GM18507 (cell line): ENCODE measurements at places on chromosomes 1 and 21.

GRCh38 chr1:119689511-119689910, 22.2 kb upstream of the PHGDH start:
- no peak for DNase-seq

- DNase-seq = no peak
Measured at GRCh38 chr1:230679192-230679591, 34.7 kb downstream of the AGT start.

DNA sequence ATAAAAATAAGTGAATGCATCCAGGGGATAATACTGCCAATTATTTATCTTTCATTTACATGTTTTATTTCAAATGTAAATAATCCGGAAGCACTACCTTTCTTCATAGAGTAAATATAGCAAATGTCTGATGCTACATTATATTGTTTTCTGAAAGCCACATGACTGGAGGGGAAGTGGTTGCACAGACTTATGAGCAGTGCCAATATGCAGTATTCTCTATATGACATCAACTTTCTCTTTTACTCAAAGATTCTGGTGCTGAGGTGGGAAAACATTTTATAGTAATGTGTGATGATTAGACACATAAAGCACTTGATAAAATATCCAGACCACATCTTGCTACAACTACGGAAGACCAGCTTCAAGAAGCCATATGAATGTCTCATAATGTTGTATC, 314.7 kb downstream of the NEGR1 start:
- no peak for DNase-seq

DNA sequence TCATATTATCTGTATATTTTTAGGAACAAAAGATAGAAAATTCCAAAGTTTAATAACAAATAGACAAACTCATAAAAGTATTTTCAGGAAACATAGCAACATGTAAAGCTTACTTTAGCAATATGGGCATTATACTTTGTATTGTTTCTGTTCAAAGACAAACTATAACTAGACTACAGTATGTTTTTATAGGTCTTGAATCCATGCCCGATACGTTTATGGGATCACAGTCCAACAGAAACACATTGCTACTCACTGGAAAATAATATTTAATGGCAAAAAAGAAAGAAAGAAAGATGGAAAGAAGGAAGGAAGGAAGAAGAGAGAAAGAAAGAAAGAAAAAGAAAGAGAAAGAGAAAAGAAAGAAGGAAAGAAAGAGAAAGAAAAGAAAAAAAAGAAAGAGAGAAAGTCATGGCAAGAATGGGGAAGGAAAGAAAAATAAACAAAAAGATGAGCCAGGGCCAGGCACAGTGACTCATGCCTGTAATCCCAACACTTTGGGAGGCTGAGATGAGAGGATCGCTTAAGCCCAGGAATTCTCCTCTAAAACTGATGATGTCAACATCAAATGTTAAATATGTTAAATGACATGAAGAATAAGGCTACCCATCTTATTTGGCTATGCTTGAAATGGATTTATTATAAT, 32.7 kb downstream of the TM2D1 start:
- DNase-seq = no peak

DNA sequence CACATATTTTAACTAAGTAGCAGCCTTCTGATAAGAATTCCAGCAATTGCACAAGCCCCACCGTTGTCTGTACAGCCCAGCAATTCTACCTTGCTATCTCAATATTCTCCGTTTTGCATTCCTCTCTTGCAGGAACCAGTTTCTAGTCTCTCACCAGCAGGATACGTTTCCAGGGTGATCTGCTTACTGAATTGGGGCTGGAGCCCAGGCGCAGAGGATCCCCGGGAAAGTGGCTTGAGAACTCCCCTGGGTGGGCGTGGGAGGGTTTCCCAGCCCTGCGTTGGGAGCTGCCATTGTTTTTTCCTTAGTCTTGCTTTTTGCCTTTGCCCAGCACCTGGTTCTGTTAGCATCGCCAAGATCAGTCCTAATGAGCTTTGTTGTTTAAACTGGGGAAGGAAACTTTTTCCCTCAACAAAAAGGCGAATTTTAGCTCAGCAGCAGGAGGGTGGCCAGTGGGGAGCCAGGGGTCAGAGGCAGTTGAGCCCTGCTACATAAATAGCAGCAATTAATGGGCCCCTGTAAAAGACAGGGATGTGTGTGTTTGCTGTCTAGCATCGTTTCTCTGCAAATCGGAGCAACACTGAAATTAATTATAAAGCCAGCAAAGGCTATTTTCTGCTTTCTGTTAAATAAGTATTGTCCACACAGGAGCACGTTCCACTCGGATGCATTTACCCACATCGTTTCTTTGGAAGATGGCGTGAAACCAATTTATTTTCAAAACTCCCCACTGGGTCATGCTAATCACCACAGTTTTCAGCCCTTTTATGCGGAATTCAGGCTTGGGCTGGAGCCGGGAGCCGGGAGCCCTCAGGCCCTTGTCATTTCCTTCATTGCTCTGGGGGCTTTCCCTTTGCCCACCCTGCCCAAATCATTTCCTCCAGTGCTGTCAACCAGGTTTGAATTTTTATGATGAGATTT, 36.6 kb downstream of the HUNK start:
- no peak for DNase-seq

GRCh38 chr21:31317688-31318087, 26.4 kb downstream of the TIAM1 start:
- no peak for DNase-seq

- no peak for DNase-seq
Measured at GRCh38 chr1:29912425-29912824, 676.1 kb downstream of the PTPRU start.

DNA sequence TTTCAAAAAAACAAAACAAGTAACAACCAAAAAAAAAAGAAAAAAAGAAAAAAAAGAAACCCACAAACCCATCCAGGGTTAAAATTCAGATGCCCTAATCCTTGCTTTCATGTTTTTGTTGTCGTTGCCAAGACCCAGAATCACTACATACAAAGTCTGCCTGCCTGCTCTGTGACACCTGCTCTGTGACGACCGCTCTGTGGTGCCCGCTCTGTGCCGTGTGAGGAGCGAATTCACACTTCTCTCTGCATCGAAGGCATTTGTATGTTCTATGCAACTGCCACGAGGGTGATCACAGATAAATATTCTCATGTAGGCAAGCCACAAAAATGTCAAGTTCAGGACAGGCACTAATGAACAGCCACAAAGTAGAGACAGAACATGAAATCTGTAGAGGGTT, 178.6 kb downstream of the SLC45A1 start:
- DNase-seq = no peak

DNA sequence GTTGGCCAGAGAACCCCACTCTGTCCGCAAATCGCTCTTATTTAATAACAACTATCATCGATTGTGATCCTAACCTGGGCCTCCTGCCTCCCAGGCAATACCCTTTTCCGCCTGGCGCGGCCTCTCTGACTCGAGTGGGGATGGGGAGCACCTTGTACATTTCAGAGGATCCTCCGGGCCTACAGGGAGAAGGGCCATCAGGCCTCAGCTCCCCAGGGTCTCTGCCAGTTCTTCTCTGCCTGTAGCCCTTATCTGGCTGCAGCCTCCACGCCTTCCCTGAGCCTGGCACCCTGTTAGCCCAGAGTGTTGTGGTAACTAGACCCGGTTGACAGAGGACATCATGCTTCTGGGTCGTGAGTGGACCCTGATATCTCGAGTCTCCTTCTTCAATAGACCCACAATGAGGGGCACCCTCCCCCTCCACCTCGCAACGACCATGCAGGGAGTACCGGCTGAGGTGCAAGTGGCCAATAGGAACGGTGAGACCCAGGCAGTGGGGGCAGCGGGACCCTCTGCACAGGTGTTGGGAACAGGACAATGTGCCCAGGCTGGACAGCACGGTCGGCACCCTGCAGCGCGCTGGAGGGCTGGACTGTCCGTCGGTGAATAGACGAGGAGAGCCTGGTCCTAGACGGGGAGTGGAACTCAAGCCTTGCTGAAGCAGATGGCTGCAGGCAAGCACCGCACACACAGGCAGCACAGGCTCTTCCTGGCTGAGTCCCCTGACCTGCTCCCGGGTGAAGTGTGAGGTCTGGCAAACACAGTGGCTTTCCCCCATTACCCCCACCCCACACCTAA, 7.1 kb upstream of the CRYBG2 start:
- DNase-seq = no peak

DNA sequence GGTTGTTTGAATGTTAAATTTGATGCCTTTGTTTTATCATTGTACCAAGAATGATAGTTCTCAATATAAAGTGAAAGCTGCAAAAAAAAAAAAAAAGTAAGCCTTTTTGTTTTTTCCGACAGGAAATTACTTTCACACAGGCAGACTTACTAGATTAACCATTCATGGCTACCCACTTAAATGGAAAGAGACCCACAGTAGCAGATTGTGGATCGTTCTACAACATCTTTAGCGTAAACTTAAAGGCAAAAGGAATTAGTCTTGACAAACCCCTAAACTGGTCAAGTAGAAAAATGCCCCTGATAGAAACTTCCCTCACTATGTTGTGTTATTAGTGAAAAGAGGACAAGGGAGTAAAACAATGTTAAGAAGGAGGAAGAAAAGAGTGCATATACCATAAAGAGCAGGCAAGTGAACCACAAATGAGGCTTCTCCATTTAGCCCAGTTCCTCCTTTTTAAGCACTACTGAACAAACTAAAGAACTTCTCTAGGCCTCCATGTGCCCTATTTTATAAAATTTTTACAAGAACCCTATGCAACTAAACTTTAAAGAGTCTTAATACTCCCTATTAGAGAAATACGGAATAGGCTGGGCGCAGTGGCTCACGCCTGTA, 1560.3 kb downstream of the MRPL39 start:
- DNase-seq = no peak

DNA sequence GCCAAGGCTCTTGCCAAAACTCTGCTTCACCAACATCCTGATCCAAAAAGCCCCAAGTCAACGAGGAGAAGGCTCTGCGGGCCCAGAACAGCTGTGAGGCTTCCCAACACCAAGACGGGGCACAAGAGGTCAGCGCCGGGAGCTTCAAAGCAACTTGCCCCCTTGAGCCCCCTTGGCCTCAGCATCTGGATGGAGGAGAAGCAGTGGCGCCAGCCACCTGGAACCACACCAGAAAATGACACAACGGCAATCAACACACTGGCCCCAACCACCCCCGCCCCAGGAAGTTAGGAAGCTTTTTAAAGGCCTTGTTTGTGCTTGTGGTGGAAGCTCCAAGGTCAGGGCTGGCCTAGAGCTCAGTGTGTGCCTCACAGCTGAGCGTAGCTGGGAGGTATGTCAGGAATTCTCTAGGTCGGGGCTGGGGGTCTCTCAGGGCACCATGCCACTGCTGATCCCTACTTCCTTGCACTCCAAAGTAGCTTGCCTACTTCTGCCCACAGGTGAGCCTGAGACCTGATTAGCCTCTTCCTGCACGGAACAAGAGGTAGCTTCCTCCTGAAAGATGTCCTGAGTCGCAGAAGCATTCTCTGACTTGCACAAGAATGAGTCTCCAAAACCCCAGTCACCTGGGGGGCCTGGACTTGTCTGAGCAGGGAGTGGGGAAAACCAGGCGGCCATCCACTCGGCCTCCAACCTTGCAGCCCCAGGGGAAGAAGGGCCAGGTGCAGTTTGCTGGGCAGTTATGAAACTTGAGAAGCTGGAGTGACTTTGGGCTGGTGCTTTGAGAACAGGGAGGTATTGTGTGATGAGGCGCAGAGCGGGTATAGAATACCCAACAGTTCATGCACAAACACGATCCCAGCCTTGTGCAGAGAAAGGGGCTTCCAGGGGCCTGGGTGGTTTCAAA, 9.7 kb upstream of the SRP9 start:
- no peak for DNase-seq

- no peak for DNase-seq
Measured at GRCh38 chr1:109501644-109502363, 7.7 kb downstream of the AMIGO1 start.

- no peak for DNase-seq
Measured at GRCh38 chr1:154614901-154615300, 6.9 kb upstream of the ADAR start.

GRCh38 chr1:171868217-171868803, 27.0 kb downstream of the DNM3 start:
- DNase-seq = no peak

DNA sequence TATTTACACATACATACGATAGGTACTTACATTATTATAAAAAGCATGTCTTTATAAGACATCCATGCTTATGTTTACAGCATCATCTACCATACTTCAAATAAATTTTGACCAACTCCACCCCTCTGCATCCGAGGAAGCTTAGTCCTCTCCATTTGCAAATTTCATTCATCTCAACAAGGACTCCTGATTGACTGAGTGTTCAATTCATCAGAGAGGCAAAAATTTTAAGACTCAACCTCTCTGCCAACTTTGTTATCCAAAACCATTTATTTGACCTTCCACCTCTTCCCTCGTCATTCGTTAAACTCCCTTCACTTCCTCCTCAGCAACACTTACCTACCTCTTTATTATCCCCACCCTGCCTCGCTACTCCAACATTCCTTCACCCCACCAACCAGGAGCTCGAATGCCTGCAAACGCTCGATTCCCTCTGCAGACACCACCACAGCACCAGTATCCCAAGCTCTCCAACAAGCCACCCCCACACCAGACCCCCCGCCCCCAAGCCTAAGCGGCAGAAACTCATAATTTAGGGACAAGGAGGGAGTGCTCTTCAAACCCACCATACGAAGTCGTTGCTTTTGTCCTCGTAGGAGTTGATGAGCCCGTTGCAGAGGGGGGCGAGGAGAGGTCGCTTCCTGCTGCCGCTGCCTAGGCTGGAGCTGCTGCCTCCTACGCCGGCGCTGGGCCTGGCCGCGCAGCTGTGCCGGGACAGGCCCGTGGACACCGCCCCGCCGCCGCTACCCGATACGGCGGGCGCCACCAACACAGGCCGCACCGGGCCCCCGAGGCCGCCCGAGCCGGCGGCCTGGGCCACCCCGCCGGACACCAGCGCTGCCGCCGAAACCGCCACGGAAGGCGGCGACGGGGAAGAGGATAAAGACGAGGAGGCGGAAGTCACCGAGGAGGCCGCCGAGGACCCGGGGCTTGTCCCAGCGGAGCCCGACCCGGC, 803 bp downstream of the COP1 start:
- no peak for DNase-seq

GRCh38 chr1:3599816-3600215, 11.5 kb downstream of the MEGF6 start:
- DNase-seq = no peak

- no peak for DNase-seq
Measured at GRCh38 chr1:92975551-92976232, 14.4 kb upstream of the DIPK1A start.

GRCh38 chr1:47507144-47507543, 69.3 kb downstream of the FOXD2 start:
- DNase-seq = no peak

- no peak for DNase-seq
Measured at GRCh38 chr1:56758135-56758534, 61.1 kb downstream of the FYB2 start.

- DNase-seq = peak; percentile 23
Measured at GRCh38 chr1:21909787-21910503, 27.2 kb downstream of the HSPG2 start.

GRCh38 chr1:110800079-110800478, 72.9 kb upstream of the CD53 start:
- no peak for DNase-seq

GRCh38 chr1:145711213-145711651, 4.1 kb upstream of the PDZK1 start:
- no peak for DNase-seq

DNA sequence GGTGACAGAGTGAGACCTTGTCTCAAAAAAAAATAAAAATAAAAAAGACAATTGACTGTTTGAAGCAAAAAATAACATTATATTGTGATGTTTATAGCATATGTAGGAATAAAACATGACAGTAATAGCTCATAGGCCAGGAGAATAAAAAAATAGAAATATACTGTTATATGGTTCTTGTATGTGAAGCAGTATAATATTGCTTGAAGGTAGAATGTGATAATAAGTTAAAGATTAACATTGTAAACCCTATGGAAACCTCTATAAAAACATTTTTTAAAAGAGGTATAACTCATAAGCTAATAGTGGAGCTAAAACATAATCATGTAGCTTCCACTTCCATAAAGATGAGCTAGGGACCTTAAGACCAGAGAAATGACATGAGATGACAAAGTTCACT, 23.5 kb downstream of the GJA4 start:
- DNase-seq = no peak
